Left lung (tissue), 14 donors: ENCODE measurements at places on chromosomes 1 and 21. TPM values are rescaled to one million over a fixed set of nuclear protein-coding genes. Genes with fewer than 3 reads are reported as not detected.

The HLX gene
- total RNA-seq = 22.6 TPM

- H3K36me3 ChIP-seq = peaks cover 17% of the 10 kb centered on the region
- peak overlapping the region; percentile 98 for H3K27ac ChIP-seq
- peaks cover 21% of the 10 kb centered on the region for H3K4me1 ChIP-seq
- peak overlapping the region; percentile 75 for H3K4me3 ChIP-seq
- H3K27me3 ChIP-seq = peaks cover 10% of the 10 kb centered on the region
Measured at GRCh38 chr1:2587071-2587859, 688 bp downstream of the PRXL2B start.

DNA sequence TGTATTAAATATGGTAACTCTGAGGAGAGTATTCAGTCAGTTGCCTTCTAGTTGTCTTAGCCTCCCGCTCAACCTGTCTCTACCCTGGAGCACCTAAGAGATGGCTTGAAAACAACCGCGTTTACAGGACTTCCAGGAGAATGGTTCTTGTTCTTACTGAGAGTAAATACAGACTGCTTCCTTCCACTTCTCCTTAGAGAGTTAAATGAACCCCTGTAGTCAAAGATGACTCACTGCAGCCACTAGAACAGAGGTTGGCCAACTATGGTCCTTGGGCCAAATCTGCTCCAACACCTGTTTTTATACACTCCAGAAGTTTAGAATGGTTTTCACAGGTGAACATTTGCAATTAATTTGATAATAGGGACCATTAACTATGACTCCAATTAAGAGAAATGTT is 60.1 kb upstream of the ASB17 start:
- no peak overlapping the region for H3K27ac ChIP-seq
- H3K36me3 ChIP-seq = no peaks in the 10 kb centered on the region
- DNase-seq = no peak
- H3K4me1 ChIP-seq = no peaks in the 10 kb centered on the region
- H3K4me3 ChIP-seq = no peak overlapping the region

DNA sequence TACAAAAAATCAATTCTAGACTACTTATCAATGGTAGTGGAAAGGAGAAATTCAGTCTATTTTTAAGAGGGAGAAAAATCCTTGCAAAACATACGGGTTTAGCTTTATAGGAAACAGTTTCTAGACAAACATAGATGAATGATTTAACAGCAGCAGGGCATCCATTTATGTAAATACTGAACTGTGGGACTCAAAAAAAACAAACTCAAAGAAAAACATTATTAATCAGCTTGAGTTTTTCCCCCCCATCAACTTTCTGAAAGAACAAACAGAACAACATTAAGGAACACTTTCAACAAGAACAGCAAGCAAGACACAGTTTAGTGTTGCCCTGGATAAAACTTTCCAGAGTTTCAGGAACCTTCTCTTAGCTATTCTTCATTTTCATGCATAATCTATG is 147.3 kb upstream of the KCNK2 start:
- no peak for DNase-seq
- H3K36me3 ChIP-seq = no peaks in the 10 kb centered on the region
- H3K27me3 ChIP-seq = no peaks in the 10 kb centered on the region

DNA sequence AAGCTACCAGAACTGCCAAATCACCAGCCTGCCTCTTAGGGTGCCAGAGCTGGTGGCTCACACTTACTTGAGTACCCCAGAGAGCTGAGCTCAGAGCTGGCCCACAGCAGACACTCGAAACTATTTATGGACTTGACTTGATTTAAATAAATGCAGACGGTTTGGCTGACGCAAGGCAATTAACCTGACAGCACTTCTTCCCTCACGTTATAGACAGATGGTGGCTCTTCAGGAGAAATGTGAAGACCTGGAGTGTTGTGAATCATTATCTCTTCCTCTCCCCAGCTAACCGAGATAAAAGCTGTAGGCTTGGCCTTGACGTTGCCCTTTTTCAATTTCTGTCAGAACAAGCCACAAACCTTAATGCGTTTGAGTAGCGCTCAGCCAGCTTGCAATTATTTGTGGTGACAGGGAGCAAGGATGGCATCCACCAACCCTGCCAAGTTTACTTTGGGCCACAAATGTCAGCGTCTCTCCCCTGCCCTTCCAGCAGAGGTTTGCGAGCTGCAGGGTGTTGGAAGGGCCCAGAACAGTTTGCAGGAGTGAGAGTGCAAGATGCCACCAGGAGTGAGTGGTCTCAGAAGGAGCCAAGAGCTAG is 34.0 kb upstream of the BCAR3 start:
- H3K27me3 ChIP-seq = no peaks in the 10 kb centered on the region
- DNase-seq = no peak
- H3K4me3 ChIP-seq = no peak overlapping the region
- H3K36me3 ChIP-seq = no peaks in the 10 kb centered on the region
- H3K4me1 ChIP-seq = no peaks in the 10 kb centered on the region
- no peak overlapping the region for H3K27ac ChIP-seq

DNA sequence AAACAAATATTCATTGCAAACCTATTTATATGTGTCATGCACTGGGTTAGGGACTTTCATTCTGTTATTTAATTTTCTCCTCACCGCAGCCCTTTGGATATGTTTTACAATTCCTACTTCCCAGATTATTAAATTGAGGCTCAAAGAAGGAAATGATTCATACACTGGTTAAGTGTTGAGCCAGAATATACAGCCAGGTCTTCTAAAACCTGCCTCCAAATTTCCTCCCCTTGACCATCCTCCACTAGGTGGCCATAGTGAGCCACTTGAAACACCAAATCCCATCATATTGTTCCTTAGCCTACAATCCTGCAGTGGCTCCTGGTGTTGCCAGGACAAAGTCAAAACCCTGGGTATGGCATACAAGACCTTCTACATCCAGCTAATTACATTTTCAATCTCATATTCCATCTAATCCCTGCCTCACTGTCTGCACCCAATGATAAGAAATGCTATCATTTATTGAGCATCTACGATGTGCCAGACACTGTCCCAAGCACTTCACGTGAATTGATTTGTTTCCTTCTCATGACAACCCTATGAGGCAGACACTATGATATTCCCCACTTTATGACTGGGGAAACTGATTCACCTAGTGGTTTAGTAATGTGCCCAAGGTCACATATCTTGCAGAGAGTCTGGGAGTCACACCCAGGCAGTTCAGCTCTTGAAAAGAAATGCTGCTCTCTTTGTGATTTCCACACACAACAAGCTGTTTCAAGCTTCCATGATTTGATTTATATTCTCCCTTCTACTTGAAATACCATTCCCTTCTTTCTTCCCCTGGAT is 23.6 kb upstream of the KIRREL1 start:
- H3K36me3 ChIP-seq = no peaks in the 10 kb centered on the region
- no peak overlapping the region for H3K4me3 ChIP-seq

DNA sequence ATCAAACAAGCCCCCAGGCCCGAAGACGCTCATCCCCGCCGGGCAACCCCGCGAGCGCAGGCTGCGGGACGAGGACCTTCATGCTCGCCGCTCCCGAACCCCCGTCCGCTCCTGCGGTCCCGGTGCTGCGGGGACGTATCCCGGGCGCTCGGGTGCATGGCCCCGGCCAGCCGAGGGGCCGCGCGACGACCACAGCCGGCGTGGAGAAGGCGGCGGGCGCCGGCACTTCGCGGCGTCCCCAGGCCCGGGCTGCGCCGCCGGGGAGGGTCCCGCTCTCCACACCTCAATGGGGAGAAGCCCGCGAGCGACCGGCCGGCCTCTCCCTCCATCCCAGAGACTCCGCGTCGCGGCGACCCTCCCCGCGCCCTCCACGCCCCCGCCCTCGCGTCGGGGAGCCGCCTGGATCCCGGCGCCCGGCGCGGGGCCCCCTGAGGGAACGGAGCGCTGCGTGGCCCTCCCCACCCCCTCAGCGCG is 401 bp downstream of the ERRFI1 start:
- peak overlapping the region; percentile 74 for H3K4me3 ChIP-seq
- peaks cover 33% of the 10 kb centered on the region for H3K4me1 ChIP-seq
- H3K27me3 ChIP-seq = peaks cover 45% of the 10 kb centered on the region
- peak overlapping the region; percentile 86 for H3K27ac ChIP-seq

DNA sequence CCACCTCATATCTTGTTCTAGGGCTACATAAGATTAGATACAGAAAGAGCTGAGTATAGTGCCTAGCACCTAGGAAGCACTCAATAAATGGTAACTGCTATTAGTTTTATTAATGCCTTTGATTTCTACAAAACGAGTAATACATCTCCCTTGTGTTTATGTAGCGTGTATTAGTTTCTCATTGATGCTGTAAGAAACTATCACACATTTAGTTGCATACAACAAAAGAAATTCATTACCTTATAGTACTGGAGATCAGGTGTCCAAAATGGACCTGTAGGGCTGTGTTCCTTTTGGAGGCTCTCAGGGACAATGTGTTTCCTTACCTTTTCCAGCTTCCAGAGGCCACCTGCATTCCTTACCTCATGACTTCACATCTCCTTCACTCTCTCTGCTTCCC is 961 bp upstream of the ERO1B start:
- H3K4me3 ChIP-seq = no peak overlapping the region
- no peaks in the 10 kb centered on the region for H3K36me3 ChIP-seq
- no peaks in the 10 kb centered on the region for H3K27me3 ChIP-seq
- H3K27ac ChIP-seq = no peak overlapping the region
- no peak for DNase-seq
- H3K4me1 ChIP-seq = peaks cover 22% of the 10 kb centered on the region

DNA sequence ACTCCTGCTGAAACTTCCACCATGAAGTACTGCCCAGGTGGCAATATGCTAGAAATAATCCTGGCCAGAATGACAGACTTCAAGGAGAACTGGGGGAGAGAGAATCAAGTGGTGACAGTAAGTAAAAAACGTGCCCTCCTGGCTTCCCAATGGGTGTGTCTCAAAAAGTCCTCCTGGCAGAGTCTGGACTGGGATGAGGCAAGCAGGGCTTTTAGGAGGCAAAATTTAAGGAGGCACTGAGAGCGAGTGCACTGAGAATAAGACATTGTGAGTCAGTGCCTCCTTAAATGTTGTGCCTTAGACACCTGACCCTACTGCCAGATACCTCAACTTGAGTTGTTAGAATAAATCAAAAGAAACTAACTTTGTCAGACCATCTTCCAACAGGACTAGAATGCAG is 2.2 kb downstream of the LRRC52 start:
- no peak overlapping the region for H3K27ac ChIP-seq
- no peaks in the 10 kb centered on the region for H3K36me3 ChIP-seq
- no peak for DNase-seq
- peaks cover 7% of the 10 kb centered on the region for H3K27me3 ChIP-seq
- H3K4me1 ChIP-seq = peaks cover 6% of the 10 kb centered on the region

DNA sequence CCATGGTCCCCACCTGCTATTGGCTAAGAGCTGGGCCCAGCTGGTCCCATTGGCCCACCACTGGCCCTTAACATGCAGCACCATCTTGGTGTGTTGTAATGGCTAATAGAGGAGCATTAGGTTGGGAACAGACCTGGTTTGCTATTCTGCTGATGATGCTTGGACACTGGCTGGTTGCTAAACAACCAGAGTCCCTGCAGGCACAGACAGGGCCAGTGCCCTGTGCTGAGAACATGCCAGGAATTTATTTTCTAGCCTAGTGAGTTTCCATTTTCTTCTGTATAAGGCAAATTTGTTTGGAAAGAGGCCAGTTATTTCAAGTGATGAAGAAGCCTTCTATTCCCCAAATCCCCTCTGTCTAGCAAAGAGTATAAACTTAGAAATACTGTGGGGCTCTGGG is 42.9 kb upstream of the TDRD10 start:
- H3K4me3 ChIP-seq = no peak overlapping the region
- H3K36me3 ChIP-seq = no peaks in the 10 kb centered on the region
- H3K27me3 ChIP-seq = no peaks in the 10 kb centered on the region

DNA sequence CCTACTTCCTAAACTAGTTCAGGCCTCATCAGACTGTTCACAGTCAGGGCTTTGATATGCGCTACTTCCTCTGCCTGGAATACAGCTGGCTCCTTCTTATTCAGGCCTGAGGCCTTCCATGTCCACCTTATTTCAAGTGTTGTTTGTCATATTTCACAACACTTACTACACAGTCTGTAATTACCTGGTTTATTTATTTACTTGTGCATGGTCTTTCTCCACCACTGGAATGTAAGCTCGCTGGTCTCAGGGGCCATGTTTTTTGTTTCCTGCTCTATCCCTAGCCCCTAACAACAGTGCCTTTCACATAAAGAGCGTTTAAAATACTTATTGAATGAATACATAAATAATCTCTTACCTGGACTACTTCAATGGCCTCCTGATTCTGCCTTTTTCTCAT is 4.6 kb upstream of the SRSF4 start:
- DNase-seq = no peak
- H3K27ac ChIP-seq = no peak overlapping the region
- no peaks in the 10 kb centered on the region for H3K4me1 ChIP-seq
- no peak overlapping the region for H3K4me3 ChIP-seq
- H3K27me3 ChIP-seq = no peaks in the 10 kb centered on the region
